ENCODE measurements at places on chromosomes 4 and X.

DNA sequence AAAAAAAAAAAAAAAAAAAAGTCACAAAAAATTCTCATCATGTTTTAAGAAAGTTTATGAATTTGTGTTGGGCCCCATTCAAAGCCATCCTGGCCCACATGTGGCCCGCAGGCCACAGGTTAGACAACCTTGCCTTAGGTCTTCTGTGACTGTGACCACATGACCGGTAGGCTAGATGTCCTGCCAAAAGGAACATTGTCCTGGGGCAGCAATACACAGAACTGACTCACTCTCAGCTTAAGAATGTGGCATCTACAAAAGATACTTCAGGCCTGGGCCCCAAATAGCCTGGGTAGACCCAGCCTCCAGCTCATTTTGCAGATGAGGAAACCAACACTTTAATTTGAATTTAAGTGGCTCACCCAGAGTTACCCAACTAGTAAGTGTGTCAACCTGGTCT lies 10.0 kb downstream of the AWAT2 start:
- DNase-seq: no peak

GRCh38 chrX:96615448-96615847 lies 69.2 kb upstream of the DIAPH2 start:
- DNase-seq: no peak

GRCh38 chrX:45258731-45259402 lies 58.2 kb upstream of the DIPK2B start:
- no peak for DNase-seq

DNA sequence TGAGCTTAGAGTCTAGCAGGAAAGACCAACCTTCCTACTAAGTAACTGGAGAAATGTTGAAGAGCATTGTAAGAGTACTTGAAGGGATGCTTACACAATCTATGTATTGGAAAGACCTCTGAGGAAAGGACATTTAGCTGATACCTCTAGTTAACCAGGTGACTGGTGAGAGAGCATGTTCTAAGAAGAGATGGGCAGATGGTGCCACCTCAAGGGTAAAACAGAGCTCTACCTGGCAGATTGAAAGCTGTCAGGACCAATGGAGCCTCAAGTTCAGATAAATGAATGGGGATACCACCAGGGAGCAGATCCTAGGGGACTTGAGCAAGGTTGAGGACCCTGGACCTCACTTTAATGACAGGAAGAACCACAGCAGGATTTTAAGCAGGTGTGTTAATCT lies 196.4 kb downstream of the QDPR start:
- no peak for DNase-seq

GRCh38 chr4:130154901-130155300 lies 1058.9 kb downstream of the C4orf33 start:
- no peak for DNase-seq

DNA sequence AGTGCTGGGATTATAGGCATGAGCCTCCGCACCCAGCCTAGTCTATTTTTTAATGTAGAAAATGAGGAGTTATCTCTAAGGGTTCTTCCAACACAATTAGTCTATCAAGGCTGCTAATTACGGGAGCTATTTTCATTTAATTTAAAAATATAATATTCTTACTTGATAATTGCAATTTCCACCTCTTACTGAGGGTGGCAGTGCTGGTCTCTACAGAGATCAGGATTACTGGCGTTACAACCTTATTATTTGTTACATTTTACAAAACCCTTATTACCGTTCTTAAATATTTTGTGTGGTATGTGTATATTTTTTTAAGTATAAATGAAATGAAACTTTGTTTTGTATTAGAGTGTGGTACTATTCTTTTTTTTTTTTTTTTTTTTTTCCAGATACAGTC lies 17.6 kb upstream of the GK start:
- no peak for DNase-seq

- no peak for DNase-seq
Observed at GRCh38 chr4:8009710-8010511, 70.2 kb upstream of the AFAP1 start.

DNA sequence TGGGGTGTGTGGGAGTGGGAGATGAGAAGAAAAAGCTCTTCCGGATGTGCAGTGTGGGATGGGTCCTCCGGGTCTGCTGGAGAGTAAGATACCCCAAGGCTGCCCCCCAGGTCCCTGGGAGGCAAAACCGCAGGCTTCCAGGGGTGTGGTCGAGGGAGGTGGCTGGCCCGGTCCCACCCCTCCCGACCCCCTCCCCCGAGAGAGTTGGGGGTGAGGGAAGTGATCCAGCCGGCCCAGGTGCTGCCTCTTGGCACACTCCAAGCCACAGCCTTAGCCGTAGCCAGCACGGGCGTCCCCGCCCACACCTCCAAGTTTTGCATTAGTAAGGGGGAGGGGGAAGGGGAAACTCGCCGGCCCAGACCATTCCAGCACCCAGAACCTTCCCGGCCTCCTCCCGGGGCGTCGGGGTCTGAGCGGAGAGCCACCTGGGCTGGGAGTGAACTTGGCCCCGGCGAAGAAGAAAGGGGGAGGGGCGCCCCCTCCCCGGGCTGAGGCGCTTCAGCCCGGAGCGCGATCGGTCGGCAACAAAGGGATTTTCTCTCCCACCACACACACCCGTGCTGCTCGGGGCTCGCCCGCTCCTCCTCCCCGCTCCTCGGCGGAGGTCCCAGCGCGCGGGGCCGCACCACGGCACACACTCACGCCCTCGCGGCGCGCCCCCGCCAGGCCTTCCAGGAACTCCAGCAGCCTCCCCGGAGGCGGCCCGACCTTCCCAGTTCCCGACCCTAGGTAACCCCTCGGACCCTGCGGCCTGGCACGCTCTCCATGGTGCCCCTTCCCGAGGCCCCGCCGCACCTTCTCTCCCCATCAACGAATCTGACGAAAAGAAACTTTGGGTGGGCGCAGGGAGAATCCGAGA lies 14.4 kb downstream of the BCOR start:
- peak; percentile 34 for DNase-seq

GRCh38 chr4:127521463-127521862 lies 111.3 kb upstream of the INTU start:
- no peak for DNase-seq

DNA sequence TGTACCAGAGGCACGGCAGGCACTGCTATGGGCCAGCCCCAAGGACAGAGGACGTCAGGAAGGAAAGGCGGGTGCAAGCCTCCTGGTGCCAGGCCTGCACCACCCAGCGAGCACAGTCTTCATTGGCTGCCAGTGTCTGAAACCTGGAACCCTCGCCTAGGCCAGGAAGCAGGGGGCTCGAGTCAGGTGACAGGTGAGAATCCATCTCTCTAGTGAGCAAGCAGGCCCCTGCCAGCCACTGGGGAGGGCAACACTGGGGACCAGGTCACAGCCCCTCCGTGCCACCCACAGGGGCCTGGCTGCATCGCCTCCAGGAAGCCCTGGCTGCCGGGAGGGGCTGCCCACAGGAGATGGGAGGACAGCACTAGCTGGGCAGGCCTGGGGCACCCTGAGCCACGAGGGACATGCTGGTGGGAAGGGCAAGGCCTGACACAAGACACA lies 6.9 kb upstream of the HAUS3 start:
- peak; percentile 16 for DNase-seq

- DNase-seq: no peak
Observed at GRCh38 chrX:78665342-78665741, 6.2 kb upstream of the RTL3 start.

DNA sequence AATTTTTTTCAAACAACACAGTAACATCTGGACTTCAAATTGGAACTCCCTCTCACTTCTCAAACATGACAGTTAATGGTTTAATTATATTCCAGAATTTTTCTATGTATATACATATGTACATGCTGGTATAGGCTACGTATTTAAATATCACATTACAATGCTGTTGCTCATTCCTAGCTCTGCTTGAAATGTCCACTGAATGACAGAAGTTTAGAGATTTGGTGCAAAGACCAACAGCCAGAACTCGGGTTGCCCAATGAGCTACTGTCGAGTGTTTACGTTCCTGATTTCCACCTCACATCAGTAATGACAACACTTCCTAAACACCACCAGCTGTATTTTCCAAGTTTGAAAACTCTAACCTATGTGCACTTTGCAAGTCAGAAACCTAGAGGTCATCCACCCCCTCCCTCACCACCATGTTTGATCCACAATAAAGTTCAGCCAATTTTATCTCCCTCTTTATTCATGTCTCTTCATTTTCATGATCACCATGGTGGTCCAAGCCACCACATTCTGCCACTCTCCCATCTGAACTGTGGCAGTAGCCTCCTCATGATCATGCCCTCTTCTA lies 49.3 kb upstream of the RPL34 start:
- DNase-seq: no peak

GRCh38 chr4:6278801-6279197 lies 9.1 kb downstream of the WFS1 start:
- no peak for DNase-seq

DNA sequence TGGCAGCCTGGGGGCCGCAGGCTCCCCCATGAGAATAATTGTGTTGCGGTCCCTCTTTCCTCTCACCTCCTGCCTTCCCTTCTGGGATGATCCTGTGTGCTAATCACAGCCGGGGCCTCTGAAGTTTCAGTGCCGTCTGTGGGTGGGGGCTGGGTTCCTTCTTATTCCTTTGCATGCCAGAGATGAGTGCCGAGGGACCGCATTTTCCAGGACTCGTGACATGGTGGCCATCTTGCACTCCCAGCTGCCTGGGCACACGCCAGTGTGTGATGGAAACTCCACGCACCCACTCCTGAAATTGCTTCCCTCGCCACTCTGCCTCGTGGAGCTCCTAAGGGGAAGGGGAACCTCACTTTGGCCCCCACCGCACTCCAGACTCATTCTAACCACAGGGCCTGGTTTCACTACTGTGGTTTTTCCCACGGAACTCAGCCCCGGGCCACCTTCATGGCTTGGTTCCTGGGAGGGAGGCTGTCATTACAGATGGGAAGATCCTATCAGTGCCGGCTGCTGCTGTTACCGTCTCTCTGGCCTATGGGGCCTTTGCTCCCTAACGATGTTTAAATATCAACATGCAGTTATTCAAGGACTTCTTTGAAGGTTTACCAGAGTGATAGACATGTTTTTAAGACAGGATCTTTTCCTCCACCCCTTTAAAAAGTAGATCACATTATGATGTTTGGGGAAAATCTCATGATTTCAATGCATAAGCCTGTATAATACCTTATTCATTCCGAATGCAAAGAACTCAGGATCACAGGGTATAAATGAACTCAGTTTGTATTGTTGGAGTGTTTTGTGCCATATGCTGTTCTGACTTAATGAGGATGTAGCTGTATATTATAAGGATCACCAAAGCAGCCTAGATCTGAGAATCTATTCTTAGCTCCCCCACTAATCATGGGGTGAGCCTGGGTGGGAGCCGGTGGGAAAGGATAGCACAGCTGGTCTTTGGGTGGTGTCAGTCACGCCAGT lies 89.6 kb downstream of the SORCS2 start:
- DNase-seq: no peak

DNA sequence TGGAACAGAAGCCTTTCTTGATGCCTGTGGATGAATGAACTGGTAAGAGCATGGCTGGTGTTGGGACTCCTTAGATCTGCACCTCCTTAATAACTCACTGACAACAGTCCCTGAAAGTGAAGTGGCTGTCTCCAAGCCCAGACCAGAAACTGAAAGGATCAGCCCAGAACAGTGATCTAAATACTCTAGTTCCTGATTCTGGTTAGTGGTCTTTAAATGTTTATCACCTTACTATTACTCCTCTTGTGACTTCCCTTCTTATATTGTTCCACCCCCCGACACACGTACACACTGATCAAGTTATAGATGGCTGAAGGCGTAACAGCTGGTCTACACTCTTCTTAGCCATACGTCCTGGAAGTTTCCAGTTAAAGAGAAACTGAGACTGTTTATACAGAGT lies 33.8 kb upstream of the ARMCX2 start:
- DNase-seq: no peak

- DNase-seq: no peak
Observed at GRCh38 chr4:15695240-15695699, 7.6 kb upstream of the BST1 start.

DNA sequence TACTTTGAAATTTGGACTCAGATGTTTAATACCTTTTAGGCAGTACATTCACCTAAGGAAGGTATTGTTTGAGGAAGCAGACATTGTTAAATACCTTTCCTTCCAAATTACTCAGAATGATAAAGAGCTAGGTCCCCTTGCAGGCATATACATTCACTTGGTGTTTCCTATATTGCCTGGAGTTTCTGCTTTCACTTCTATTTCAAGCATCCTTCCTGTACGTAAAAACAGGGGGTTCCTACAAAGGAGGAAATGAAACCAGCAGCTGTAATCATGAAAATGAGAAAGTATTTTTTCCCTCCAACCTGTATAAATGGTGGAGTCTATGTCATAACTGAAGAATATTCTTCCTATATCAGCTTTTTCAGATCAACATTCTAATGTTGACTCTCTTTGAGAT lies 90.4 kb upstream of the RASGEF1B start:
- no peak for DNase-seq

DNA sequence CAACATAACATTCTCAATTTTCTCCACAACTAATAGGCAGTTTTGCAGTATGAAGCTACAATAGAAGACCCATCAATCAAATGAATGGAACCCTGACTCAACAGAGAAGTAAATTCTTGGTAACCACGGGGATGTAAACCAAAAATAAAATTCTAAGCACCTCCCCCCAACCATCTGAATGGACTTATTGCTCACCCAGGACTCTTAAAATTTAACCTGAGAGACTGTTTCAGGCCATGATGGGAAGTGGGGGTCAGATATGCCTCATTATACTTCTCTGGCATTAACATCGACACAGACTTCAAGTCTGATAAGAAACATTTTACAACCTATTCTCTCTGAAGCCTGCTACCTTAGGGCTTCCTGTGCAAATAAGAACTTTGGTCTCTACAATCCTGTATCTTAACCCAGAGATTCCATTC lies 620.9 kb downstream of the TLL1 start:
- no peak for DNase-seq

DNA sequence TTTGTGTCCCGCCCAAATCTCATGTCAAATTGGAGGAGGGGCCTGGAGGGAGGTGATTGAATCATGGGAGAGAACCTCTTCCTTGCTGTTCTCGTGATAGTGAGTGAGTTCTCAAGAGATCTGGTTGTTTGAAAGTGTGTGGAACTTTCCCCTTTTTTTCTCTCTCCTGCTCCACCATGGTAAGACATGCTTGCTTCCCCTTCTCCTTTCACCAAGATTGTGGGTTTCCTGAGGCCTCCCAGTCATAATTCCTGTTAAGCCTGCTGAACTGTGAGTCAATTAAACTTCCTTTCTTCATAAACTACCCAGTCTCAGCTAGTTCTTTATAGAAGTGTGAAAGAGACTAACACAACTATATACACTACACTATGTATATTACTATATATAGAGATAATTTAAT lies 697.8 kb upstream of the HS3ST1 start:
- DNase-seq: no peak

DNA sequence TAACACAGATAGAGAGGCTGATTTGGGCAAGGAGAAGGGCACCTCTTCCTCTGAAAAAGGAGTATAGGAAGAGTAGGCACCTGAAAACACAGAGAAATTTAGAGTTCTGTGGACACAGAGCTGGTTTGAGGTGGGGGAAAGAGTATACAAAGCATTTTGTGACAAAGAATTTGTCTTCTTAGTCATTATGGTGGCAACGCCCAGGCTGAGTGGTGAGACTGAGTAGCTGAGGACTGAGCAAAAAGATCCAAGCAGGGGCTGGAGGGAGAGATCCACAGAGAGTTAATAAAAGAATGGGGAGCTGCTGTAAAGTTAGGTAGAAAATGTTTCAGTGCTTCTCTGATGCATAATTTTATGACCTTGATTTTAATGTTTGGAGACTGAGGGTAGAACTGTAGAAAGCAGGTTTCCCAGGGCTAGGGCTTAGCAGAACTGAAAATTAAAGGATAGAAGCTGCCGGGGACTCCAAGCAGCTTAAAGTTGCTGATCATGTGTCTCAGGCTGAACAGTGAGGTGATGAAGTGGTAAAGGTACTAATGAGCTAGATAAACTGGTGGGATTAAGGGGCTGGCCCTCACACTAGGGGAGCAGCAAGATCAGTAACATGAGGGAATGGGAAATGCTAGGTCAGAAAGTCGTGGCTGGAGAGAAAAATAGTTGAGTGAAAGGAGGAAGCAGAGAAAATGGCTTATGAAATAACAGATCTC lies 118.9 kb downstream of the CEP44 start:
- DNase-seq: no peak
